ENCODE measurements at places on chromosomes 13 and 19.

DNA sequence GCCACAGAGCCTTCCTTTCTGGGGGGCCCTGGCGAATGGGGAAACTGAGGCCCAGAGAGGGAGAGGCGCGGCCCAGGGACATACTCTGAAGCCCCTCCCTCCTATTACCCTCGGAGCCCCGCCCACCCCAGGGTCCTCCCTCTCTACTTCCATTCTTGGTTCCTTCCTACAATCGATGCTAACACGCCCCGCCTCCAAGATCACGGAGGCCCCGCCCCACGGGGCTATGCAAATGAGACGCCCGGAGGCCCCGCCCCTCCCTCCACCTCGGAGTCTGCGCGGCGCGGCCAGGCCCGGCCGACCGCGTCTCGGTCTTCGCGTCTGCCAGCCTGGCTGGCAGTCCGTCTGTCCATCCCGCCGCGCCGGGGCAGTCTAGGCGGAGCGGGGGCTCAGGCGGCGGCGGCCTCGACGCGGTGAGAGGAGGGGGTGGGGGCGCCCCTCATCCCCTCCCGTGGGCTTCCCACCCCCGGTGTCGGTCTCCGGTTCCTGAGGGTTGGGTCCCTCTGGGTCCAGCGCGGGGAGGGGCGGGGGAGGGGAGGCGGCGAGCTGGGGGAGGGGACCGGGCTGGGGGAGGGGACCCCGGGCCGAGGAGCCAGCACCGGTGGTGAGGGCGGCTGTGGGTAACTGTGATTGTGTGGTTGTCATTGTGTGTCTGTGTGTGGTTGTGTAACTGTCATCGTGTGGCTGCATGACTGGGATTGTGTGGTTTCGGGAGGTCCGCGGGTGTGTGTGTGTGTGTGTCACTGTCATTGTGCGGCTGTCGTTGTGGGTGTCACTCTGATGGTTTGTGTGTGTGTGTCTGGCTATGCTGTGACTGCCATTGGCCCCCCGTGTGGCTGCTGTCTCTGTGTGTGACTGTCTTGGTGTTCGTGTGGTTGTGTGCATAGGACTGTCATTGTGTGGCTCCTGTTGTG is at the start of gene PLPPR2:
Gene PLPPR2, plus strand, starts transcription at position 273 of the 914 bp plus-strand sequence. CDS start 2,242 bp downstream, outside the sequence.
- peak; percentile 70 for DNase-seq

DNA sequence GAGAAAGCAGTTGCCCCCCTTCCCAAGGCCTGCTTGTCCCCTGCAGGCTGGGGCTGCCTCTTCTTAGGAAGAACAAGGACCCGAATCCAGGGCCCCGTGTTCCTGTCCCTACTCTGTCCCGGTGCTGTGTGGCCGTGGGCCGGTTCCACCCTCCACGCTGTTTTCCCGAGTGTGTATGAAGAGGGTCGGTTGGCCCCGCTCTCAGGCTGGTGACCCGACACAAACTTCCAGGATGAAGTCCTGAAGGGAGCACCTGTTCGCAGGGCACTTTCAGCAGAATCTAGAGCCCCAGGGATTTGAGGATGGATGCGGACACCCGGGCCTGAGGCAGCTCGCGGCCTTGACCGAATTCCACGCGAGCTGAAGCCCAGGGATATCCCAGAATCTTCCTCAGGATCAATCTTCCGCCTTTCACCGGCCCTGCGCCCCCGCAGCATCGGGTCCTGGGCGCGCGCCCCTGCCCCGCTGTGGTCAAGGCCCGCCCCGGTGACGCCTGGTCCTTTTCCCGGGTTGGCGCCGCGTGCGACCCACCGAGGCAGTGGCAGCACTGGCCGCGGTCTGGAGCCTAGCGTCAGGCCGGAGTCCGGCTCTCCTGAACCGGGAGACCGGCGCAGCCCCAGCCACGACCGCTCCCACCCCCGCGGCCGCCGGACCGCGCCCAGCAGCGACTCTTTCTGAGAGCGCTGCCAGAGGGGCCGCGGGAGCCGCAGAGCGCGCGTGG is 528 bp upstream of the CHST8 start:
- no peak for DNase-seq

GRCh38 chr13:67095621-67096020 is 134.5 kb downstream of the PCDH9 start:
- DNase-seq: no peak

GRCh38 chr13:23319883-23320224 is 113.6 kb downstream of the SACS start:
- DNase-seq: no peak

GRCh38 chr13:48769107-48769704 is 115.5 kb downstream of the CYSLTR2 start:
- DNase-seq: peak; percentile 70
